ENCODE measurements at places on chromosomes 1 and 21. TPM values are rescaled to one million over a fixed set of nuclear protein-coding genes. Genes with fewer than 3 reads are reported as not detected.

DNA sequence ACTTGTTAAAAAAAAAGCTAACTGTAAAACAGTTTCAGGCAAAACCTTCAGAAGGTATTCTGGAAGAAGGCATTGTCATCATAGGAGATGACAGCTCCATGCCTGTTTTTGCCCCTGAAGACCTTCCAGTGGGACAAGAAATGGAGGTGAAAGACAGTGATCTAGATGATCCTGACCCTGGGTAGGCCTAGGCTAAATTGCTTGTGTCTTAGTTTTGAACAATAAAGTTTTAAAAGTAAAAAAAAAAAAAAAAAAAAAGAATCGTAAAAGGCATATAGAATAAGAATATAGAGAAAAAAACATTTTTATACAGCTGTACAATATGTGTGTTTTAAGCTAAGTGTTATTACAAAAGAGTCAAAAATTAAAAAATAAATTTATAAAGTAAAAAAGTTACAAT, 106.6 kb upstream of the PLXNA2 start:
- DNase-seq, result no peak

- no peak for DNase-seq
These were observed 322.8 kb downstream of the TTLL7 start for GRCh38 chr1:83676106-83676505.

DNA sequence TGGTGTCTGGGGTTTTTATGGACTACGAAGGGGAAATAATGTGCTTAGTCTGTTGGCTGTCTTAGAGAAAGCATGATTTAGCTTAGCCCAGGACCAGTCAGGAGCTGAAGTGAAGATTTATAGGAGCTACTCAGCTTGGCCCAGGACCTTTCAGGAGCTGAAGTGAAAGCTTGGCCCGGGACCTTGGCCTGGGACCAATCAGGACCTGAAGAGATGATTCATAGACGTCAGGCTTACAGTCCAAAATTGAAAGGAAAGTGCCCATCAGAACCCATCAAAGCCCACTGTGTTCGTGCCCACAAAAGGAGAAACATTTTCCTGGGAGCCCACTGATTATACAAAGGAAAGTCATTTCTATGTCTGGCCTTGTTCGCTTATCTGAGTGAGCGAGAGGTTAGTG, 35.6 kb downstream of the MSTO1 start:
- no peak for DNase-seq

TTC34 gene
- polyA plus RNA-seq, result 0.08 TPM

SERTAD4 gene
- 3.5 TPM for polyA plus RNA-seq

- no peak for DNase-seq
These were observed 19.0 kb downstream of the IGSF21 start for GRCh38 chr1:18126616-18127015.

DNA sequence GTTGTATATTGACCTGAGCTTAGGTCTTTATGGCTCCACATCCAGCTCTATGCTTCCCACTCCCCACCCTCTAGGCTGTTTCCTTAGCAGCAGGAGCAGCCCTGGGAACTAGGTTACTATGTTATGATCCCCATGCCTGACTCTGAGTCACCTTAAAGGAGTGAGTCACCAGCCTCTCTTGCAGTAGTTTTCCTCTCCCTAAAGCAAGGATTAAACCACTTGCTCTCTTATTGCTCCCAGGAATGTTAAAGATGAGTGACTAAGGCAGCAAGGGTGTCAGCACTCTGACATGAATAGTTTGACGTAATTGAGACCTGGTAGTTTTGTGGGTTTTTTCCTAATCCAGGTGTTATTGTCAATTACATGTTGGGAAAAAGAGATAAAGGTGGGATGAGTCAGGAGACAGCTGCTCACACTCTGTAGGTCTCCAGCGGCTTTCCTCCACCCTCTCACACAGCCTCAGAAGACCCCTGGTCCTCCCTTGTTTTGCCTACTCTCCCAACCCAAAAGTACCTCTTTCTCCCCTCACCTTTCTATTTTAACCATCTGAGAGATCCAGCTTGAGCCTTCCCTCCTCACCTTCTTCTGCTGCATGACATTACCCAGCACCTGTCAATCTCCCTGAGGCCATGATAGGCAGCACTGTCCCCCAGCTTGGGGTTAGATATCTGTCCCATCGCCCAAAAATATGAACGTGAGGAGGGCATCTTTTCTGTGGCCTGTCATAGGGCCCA, 369.1 kb upstream of the VAMP3 start:
- DNase-seq, result peak; percentile 94

- no peak for DNase-seq
These were observed 74.4 kb upstream of the SDC3 start for GRCh38 chr1:30982937-30983336.

DNA sequence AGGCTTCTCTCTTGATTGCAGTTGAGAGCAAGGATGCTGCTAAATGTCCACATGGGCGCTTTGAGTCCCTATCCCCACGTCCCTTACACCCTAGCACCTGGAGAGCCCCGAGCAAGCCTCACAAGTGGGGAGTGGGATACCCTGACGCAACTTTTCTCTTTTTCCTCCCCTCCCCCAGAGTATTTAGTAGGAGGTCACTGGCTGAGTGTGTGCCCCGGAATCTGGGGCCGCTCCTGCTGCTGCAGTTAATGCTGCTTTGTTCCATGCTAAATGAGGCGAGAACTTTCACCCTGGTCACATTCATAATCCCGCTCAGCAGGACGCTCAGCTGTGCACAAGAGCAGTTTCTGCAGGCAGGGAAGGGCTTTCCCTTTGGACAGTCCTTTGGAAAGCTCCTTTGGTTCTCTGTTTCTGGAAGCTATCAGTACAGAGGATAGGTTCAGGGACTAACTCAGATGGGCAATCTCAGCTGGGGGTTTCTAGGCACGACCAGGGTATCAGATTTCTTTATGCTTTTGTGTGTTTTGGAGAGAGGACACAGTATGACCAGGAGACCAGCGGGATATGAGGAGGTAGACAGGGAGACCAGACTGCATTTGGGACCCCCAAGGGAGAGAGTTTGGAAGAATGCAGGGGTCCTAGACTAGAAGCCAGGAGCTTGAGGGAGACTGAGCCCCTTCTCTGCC, 75.9 kb downstream of the NOS1AP start:
- DNase-seq, result no peak

DNA sequence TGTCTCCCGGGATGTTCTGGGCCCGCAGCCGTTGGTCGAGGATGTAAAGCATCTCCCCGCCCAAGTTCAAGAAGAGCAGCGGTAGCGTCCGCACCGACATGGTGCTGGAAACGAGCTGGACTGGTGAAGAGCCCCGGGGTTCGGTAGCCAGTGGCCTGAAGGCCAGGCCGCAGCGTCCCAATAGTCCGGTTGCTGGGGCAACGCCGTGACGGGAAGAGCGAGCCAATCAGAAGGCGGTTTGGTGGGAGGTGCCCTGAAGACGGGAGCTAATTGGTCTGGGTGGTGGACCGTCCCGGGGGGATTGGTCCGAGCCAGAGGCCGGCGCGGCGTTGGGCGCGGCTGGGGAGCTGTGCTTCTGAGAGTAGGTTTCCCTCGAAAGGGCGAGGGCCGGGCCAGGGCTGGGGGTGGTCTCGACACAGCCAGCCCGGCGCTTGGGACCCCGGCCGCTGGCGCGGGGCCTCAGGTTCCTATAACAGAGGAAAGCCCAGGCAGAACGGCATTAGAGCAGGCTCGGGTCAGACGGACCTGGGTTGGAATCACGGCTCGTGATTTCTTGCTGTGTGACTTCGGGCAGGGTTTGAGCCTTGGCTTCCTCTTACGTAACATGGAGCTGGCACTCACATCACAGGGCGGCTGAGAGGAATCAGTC, at the start of gene OSCP1:
Gene OSCP1, minus strand, starts transcription at position 182 of the 649 bp plus-strand sequence. Its CDS starts 82 bp downstream, at position 100.
- DNase-seq, result peak; percentile 97

DNA sequence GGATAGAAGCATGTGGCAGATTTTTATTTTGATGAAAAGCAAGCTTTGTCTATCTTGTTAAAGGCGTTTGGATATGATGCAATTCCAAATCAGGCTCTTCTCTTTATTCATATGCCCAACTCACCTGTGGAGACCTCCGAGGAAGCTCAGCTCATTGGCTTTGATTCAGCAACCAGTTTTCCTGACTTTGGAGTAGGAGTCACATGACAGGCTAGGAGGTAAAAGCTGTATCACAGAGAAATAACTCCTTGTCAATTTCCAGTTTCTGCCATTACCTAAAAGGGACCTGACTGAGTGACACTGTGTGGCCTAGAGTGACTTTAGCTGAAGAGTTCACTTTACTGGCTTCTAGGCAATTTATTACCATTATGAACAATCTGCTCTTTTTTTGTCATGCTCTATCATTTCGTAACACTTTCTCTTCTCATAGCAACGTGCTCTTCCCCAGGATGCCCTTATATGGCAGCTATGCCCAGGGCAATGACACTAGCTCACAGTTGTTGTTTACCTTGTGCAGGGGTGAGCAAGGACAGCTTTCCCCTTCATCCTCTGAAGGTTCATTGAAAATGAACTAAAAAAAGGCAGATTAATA, 107.2 kb downstream of the KCNK1 start:
- no peak for DNase-seq

GRCh38 chr21:33684068-33684467, 41.8 kb downstream of the ITSN1 start:
- peak; percentile 73 for DNase-seq

DNA sequence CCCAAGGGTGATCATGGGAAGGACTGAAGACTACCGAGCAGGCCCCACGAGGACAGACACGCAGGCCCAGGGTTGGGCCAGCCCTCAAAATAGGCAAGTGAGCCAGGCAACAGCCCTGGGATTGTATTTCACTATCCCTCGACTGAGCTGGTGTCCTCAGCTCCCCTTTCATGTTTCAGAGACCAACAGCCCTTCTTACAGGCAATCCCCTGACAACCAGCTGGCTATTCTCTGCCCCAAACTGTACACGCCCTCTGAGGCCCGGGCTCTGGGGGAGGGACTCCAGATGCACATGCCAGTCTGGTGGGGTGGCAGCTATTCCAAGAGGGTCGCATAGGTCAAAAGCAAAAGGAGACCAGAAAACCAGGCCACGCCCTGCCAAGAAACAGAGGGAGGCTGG, 243.0 kb downstream of the TOMM20 start:
- DNase-seq, result no peak

- no peak for DNase-seq
These were observed at the start of gene VTCN1 for GRCh38 chr1:117210831-117211261. Gene VTCN1 (minus strand): TSS chr1:117210927. CDS start chr1:117210855, 72 bp downstream.

- peak; percentile 14 for DNase-seq
These were observed 10.3 kb upstream of the SPRR2B start for GRCh38 chr1:153081736-153082135.

CADM3 gene
- 6.9 TPM for polyA plus RNA-seq

TEX38 gene
- polyA plus RNA-seq, result not detected

DNA sequence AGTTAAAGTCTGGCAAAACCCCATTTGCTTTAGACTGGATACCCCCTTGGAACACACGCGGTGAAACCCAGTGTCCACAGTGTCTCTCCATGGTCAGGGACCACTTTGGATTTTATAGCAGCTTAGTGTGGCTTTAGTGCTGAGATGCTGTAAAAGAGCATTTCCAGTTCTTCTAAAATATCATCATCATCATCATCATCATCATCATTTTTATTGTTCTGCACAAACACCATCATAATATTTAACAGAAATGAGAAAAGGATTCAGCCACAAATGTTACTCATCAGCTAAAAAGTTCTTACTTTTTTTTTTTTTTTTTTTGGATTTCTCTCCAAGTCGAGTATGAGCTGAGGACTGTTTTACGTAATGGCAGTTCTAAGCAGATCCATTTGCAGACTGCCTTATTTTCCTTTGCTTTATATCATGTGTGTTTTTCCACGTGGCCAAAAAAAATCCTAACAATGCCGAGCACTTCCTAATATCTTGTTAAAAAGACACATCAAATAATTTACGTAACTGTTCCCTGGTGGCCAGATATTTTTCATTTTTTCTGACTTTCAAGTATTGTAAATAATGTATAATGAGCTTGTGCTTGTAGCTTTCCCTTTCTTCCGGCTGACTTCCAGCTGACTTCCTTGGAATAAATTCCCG, 62.8 kb downstream of the EVA1C start:
- DNase-seq, result peak; percentile 86

RIPK4 gene
- not detected for polyA plus RNA-seq

SFT2D2 gene
- 16.7 TPM for polyA plus RNA-seq

DNA sequence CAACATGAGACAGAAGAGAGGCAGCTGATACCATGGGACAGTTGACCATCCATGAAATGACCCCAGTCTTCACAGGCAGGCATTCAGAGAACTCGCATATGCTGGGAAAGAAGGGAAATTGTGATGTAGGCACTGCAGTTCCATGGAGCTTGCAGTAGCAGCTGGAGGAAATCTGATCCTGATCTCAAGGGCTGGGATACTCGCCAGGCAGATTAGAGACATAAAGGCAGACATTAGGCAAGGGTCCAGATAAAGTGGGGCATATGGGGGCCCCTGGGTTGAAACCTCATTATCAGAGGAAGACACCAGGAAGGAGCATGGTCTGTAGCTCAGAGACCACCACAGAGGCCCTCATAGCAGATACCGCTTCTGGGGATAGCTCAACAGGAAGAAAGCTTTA, 48.7 kb upstream of the TNR start:
- DNase-seq, result no peak

- no peak for DNase-seq
These were observed 5.9 kb downstream of the LRRC8B start for GRCh38 chr1:89530444-89531089.

PLOD1 gene
- 424 TPM for polyA plus RNA-seq

AMY2B gene
- 0.53 TPM for polyA plus RNA-seq

- no peak for DNase-seq
These were observed 307.6 kb upstream of the VAMP3 start for GRCh38 chr1:7463526-7463925.

DNA sequence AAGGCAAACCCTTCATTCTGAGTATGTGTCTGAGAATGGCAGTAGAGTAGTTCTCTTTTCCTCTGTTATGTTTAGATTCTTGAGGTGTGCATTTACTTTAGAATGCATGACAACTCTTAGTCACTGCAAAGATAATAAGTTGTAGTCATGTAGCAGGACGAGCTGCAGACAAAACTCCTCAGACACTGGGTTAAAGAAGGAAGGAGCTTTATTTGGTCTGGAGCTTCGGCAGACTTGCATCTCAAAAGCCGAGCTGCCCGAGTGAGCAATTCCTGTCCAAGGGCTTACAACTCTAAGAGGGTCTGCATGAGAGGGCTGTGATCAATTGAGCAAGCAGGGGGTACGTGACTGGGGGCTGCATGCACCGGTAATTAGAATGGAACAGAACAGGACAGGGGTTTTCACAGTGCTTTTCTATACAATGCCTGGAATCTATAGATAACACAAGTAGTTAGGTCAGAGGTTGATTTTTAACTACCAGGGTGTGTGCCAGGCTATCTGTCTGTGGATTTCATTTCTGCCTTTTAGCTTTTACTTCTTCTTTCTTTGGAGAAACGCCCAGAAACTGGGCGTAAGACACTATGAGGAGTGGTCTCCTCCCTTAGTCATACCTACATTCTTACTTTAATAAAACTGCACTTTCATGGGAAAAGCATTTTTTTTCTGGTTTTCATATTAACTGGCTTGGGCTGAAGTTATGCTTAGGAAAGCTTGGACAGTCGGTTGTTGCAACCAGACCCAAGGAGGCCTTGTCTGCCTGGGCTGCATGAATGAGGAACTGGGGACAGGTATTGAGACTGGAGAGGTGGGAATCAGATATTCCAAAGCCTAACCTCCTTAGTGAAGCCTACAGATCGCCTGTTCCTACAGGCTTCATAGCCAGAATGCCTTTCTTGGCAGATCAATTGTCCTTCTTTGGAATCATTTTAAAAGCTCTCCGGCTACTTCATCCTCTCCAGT, 115.1 kb downstream of the RHOU start:
- no peak for DNase-seq

LHX8 gene
- not detected for polyA plus RNA-seq

SH3BGR gene
- polyA plus RNA-seq, result not detected
